ENCODE measurements at places on chromosomes 6 and 20. TPM values are rescaled to one million over a fixed set of nuclear protein-coding genes. Genes with fewer than 3 reads are reported as not detected.

GRCh38 chr6:7124636-7125035 lies 16.9 kb downstream of the RREB1 start:
- H3K4me1 ChIP-seq: peaks cover 34% of the 10 kb centered on the region
- H3K36me3 ChIP-seq: no peaks in the 10 kb centered on the region
- H3K27me3 ChIP-seq: no peaks in the 10 kb centered on the region
- H3K27ac ChIP-seq: no peak overlapping the region

GRCh38 chr6:47318236-47318989 lies 8.7 kb upstream of the TNFRSF21 start:
- H3K36me3 ChIP-seq: no peaks in the 10 kb centered on the region
- H3K4me1 ChIP-seq: no peaks in the 10 kb centered on the region

DNA sequence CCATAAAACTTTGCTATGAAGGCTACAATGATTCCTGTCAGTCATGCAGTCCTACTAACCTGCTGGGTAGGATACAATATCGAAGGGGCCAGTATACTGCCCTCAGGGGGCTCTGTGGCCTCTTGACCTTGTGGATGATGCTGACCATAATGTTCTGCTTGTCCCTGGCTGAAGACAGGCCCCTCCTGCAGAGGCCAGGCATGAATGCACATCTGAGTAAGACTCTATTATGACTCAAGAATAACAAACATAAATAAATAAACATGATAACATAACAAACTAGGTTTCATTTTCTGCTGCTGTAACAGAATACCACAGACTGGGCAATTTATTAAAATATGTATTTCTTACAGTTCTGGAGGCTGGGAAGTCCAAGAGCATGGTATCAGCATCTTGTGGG lies 44.0 kb upstream of the POU5F1 start:
- H3K36me3 ChIP-seq: no peaks in the 10 kb centered on the region
- DNase-seq: no peak
- no peak overlapping the region for H3K27ac ChIP-seq
- no peaks in the 10 kb centered on the region for H3K27me3 ChIP-seq

GRCh38 chr20:12068121-12068520 lies 150.4 kb downstream of the BTBD3 start:
- no peak overlapping the region for H3K27ac ChIP-seq
- no peaks in the 10 kb centered on the region for H3K36me3 ChIP-seq
- DNase-seq: no peak
- H3K27me3 ChIP-seq: no peaks in the 10 kb centered on the region
- no peak overlapping the region for H3K4me3 ChIP-seq
- H3K4me1 ChIP-seq: no peaks in the 10 kb centered on the region

GRCh38 chr6:70957284-70957617 lies 391 bp upstream of the B3GAT2 start:
- H3K4me3 ChIP-seq: no peak overlapping the region
- DNase-seq: no peak
- H3K27ac ChIP-seq: no peak overlapping the region
- H3K36me3 ChIP-seq: no peaks in the 10 kb centered on the region
- H3K27me3 ChIP-seq: no peaks in the 10 kb centered on the region

- H3K4me3 ChIP-seq: no peak overlapping the region
- no peaks in the 10 kb centered on the region for H3K4me1 ChIP-seq
- no peak for DNase-seq
- H3K36me3 ChIP-seq: no peaks in the 10 kb centered on the region
- H3K27me3 ChIP-seq: no peaks in the 10 kb centered on the region
- H3K27ac ChIP-seq: no peak overlapping the region
These were observed 128.8 kb upstream of the QKI start for GRCh38 chr6:163285691-163286090.

- no peak for DNase-seq
- peaks cover 36% of the 10 kb centered on the region for H3K36me3 ChIP-seq
- peaks cover 58% of the 10 kb centered on the region for H3K4me1 ChIP-seq
- H3K4me3 ChIP-seq: no peak overlapping the region
- peak overlapping the region; percentile 93 for H3K27ac ChIP-seq
- no peaks in the 10 kb centered on the region for H3K27me3 ChIP-seq
These were observed 37.3 kb downstream of the EZR start for GRCh38 chr6:158781692-158782373.

GRCh38 chr6:5851261-5851757 lies 155.4 kb downstream of the NRN1 start:
- H3K27me3 ChIP-seq: no peaks in the 10 kb centered on the region
- H3K36me3 ChIP-seq: no peaks in the 10 kb centered on the region
- peaks cover 5% of the 10 kb centered on the region for H3K4me1 ChIP-seq
- peak overlapping the region; percentile 9 for H3K4me3 ChIP-seq

GRCh38 chr6:41836660-41837052 lies 49.2 kb downstream of the TOMM6 start:
- no peaks in the 10 kb centered on the region for H3K27me3 ChIP-seq
- no peaks in the 10 kb centered on the region for H3K36me3 ChIP-seq
- no peak overlapping the region for H3K27ac ChIP-seq
- H3K4me1 ChIP-seq: no peaks in the 10 kb centered on the region
- DNase-seq: no peak

ID4 gene
- total RNA-seq: 713 TPM
